Astrocyte of the cerebellum (primary cell): ENCODE measurements at places on chromosomes 7 and 10.

DNA sequence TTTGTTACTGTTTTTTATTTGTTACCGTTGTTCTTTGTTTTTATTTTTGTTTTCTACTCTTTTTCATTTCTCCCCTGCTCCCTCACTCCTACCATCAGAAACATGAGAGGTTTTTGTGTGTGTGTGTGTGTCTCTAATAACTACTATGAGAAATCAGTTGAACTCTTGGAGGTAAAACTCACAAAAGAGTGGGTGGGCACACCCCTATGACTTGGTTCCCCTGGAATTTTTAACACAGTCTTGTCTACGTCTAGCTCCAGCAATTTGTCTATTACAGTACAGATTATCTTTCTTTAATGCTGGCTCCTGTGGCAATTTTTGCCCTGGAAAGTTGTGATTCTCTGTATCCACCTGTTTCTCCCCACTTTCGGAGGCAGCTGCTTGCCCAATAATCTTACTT lies 56.2 kb downstream of the AOAH start:
- no peak for DNase-seq

DNA sequence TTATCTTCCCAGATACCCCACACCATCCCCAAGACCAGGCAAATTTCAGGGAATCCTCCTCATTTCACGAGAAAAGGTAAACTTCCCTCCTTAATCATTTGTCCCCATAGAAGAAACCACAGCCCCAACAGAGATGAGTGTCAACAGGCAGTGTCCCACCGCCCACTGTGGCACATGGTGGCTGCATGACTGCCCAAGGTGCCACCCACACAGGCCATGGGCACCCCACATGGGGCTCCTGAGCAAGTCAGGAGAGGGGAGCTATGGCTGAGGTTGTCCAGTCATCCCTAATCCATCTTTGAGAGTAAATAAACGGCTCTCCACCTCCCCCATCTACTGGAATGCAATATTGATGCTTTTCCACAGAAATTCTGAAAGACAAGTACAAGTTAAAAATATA lies 44.1 kb downstream of the ANTXRL start:
- no peak for DNase-seq

DNA sequence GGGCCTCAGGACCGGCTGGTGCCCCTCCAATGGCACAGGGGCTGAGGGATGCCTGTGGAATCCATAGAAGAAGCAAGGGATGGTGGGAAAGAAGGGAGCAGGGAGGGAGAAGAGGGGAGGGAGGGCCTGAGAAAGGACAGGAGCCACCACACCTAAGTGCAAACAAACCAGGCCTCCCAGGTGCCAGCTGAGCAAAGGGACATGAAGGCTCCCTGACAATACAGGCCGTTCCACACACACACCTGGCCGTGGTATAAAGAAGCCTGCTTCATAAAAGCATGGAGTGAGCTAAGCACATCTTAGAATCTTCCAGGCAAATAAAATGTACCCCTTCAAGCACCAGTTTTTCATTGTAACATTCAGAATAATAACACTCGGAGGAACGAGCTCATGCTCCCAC lies 54.0 kb downstream of the OAT start:
- no peak for DNase-seq

GRCh38 chr10:111379534-111380187 lies 302.8 kb downstream of the ADRA2A start:
- no peak for DNase-seq

DNA sequence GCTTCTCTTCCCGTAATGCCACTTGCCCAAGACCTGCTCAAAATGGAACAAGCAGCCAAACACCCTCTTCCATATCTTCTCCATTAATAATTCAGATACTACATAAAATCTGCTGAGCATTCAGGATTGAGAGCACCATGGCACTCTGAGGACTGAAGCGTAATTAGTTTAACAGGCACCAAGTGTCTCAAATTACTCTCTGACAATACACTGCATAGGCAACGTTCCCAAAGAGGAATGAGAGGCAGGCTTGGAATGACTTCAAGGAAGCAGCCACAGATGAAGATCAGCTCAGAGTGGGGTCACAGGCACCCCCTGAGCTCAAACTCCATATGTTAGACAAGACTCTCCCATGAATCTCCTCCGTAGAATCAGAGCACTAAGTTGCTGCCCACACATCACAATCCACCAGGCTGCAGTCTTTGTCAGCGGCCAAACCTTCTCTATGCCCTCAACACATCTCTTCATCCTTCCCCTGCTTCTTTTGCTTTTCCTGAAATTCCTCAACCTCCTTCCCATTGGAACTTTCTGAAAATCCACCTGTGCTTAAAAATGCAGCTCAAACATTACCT lies 4.7 kb upstream of the ABLIM1 start:
- DNase-seq: no peak

DNA sequence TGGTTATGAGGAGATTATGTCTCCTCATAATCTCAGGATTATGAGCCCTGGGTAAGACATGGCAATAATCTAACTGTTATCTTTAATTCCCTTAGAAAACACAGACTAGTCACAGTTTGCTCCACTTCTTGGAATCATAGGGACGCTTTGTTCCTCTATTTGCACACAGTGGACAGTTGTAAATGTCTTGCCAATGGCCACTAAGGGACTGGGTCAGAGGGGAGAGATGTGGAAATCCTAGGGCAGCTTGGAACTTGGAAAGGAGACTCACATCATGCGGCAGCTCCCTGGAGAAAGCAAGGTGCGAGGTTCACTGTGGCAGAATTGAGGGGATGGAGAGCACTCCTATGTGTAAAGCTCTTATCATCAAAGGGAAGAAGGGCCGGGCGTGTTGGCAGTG lies 266.1 kb downstream of the PRPF18 start:
- no peak for DNase-seq

DNA sequence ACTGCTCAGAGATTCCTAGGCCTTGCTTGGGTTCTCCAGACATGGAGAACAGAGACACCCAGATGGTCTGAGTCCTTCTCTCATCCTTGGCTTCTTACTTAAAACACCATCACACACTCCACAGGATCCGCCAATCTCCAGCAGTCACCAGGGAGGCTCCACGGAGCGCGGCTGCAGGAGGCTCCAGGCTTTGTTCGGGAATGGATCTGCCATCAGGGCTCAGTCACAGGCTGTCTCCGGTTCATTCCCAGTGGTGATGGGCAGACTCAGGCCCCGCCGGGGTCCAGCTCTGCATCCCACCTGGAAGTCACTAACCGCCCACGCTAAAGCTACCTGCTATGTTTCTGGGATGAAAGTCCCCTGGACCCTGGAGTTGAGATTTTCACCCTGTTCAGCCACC lies 312.9 kb downstream of the TCERG1L start:
- no peak for DNase-seq

DNA sequence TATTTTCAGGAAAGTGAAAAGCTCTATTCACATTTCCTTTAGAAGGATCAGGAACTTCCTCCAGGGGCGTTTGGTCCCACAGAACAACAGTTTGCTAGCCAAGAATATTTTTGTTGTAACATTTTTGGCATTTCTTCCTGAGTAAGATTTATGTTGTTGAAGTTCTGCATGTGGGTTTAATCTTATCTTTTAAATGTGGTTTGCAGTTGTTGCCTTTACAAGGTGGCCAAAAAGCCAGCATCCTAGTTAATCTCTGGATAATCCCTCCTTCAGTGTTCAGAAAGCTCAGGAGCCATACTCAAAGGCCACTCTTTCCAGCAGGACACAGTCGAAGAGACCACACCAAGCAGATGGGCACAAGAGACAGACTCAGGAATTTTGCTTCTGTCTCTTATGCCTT lies 30.0 kb downstream of the SLC26A4 start:
- peak; percentile 49 for DNase-seq

DNA sequence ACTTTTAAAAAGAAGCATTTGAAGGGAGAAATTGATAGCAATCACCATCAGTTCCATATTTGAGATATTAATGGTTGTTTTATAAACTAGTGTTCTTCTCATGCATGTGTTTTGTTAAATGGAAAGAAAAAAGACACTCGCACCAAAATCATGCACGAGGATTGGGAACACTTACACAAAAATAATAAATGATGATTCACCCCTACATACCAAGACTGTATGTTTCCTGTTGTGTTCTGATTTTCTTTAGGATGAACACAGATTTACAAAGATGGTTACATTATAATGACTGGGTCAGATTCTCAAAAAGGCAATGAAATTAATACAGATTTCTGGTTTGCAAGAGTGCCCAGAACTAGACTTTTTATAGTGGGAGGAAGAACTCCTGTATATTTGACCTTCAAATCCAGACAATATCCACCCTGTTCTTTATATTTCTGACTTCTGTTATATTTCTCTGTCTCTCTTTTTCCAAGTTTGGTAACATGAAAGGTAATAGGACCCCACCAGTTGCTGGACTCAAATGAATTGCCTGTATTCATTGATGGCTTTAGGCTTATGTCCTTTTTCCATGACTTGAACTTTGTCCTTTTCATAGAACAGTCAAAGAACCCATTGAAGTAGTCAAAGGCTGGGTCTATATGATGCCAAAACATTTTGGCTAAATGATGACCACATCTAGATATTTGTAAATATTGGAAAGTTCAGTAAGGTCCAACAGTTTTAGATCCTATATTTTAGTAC lies 54.4 kb downstream of the SEMA3A start:
- DNase-seq: no peak

DNA sequence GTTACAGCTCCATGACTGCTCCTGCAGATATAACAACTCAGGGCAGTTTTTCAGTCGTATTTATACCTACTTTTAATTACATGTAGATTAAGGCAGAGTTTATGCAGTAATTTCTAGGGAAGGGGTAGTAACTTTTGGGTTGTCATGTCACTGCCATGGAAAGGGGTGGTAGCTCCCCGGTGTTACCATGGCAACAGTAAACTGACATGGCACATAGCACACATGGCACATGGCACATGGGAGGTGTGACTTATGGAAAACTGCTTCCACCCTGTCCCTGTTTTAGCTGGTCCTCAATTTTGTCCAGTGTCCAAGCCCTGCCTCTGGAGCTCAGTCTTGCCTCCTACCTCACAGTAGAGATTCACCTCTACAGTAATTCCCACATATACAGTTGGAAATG lies 3.9 kb upstream of the TOMM7 start:
- DNase-seq: no peak

DNA sequence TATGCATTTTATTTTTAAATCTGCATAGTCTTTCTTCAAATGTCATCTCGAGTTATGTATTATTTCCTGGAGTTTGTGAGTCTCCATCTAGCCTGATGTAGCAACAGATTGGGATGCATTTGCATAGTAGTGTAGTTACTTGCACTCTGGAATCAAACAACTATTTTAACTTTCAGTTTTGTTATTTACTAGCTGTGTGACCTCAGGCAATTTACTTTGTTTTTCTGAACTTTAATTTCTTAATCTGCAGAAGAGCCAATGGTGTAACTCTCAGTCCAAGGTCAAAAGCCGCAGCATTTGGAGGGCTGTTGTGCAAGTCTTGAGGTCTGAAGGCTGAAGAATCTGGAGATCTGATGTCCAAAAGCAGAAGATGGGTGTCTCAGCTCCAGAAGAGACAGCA lies 175.8 kb upstream of the SORCS1 start:
- DNase-seq: no peak

GRCh38 chr10:97858001-97858439 lies 8.4 kb downstream of the GOLGA7B start:
- no peak for DNase-seq

GRCh38 chr10:114631666-114632417 lies 26.2 kb downstream of the ABLIM1 start:
- DNase-seq: no peak

GRCh38 chr7:116277070-116277469 lies 66.7 kb downstream of the TES start:
- DNase-seq: no peak

- no peak for DNase-seq
These were observed 194.3 kb downstream of the ELFN1 start for GRCh38 chr7:1864161-1864940.

DNA sequence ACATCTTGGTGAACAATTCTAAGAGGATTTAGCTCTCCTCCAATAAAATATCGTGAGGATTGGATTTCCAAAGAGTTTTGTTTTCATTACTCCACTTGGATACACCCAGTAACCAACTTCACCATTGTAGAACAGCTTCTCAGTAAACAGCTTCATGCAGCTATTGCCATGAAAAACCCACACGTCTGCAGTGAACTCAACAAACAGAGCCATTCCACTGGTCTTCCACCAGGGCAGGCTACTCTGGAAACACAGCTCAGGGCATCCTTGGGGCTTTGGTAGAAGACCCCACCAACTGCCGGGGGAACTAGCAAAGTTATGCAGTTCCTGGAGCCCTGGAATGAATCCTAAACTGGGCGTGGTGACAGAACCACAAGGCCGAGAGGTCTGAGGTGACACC lies 77.4 kb downstream of the CALN1 start:
- no peak for DNase-seq

GRCh38 chr7:108140671-108141070 lies 10.5 kb upstream of the LAMB4 start:
- DNase-seq: no peak

GRCh38 chr7:149317986-149318672 lies 56.1 kb downstream of the ZNF783 start:
- DNase-seq: no peak

- DNase-seq: no peak
These were observed 107.4 kb upstream of the GLCCI1 start for GRCh38 chr7:7861211-7861633.

- DNase-seq: no peak
These were observed 84.1 kb upstream of the PPIF start for GRCh38 chr10:79262959-79263746.

- DNase-seq: no peak
These were observed 154.3 kb downstream of the SEMA3E start for GRCh38 chr7:83494683-83495082.

DNA sequence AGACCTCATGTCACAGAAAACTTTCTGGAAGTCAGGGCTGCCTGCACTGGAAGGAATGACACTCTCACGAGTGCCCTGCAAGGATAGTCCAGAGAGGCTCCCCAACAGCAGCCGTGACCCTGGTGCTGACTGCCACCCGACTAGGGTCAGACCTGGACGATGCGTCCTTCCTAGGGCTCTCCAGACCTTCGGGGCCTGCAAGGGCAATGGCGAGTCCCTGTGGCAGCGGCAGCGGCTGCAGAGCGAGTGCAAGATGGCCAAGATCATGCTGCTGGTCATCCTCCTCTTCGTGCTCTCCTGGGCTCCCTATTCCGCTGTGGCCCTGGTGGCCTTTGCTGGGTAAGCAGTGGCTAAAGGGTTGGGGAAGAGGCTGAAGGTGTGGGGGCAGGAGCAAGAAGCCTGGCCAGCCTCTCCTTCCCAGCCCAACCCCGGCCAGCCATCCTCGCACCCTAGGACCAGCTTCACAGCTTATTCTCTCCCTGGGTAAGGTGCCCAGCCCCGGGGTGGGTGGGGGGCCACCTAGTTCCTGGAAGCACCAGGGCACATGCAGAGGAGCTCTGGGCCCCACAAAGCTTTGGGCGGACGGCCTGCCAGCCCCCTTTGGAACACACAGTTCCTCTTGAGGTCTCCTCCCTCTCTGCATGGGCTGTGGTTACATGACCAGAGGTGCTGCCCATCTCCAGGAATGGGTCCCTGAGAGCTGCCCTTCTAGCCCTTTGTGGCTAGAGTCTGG lies 5.5 kb downstream of the OPN4 start:
- no peak for DNase-seq

DNA sequence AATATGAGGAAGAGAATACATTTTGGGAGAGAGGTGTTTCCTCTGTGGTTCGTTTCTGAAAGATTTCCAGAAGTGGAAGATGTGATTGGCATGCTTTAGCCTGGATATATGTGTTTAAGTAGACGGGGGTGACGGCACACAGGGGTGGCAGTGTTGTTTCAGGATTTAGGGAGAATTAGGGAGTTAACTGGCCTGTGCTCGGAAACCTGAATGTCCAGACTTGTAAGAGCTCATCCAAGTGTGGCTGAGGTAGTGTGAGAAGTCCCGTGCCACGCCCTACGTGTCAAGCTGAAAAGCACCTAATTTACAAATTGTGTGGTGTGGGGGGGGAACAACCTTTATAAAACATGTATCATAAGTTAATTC lies 1.1 kb downstream of the RALA start:
- DNase-seq: no peak

GRCh38 chr7:122887198-122887597 lies 938 bp upstream of the CADPS2 start:
- peak; percentile 32 for DNase-seq
